ENCODE measurements at places on chromosomes 6 and 20. TPM values are rescaled to one million over a fixed set of nuclear protein-coding genes. Genes with fewer than 3 reads are reported as not detected.

The GSTA2 gene
- total RNA-seq: not detected

The PTGIS gene
- total RNA-seq: 10.8 TPM

The FKBP1C gene
- total RNA-seq: 0.31 TPM

The RFX6 gene
- not detected for total RNA-seq

The WFDC12 gene
- not detected for total RNA-seq

The ZSCAN12 gene
- 19.0 TPM for total RNA-seq

The SMIM29 gene
- total RNA-seq: 18.7 TPM

The WFDC10B gene
- not detected for total RNA-seq

The HUS1B gene
- 1.9 TPM for total RNA-seq

The DDO gene
- 0.16 TPM for total RNA-seq

The MYCT1 gene
- total RNA-seq: 4.7 TPM

The HRH3 gene
- total RNA-seq: 0.47 TPM

The ACTL10 gene
- 1.1 TPM for total RNA-seq

DNA sequence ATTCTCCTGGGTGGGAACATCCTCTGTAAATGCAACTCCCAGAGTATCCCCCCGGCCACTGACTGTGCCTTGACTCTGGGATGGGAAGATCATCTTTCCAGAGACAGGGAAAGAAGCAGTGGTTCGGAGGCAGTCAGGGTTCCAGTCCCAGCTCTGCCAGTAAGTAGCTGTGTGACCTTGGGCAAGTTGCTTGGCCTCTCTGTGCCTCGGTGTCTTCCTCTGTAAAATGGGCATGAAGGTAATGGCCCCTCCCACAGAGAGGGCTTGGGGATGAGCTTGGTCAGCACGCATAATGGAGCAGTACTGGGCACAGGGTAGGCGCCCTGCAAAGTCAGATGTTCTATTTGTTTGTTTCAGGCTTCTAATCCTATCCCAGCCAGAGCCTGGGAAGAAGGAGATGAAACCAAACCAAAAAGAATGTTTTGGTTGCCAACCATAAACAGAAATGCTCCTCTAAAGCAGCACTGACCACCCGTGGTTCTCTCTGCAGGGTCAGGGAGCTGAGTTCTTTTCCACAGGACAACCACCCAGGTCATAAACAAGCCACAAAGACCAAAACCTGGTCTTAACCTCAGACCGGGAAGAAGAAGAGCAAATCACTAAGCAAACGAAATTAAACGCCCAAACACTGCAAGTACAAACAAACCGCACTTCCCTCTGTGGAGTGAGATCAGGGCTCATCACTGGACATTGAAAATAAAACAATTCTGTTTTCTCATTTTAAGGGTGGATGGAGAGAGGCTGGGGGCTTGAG, 381.0 kb upstream of the SULF2 start:
- DNase-seq: no peak

DNA sequence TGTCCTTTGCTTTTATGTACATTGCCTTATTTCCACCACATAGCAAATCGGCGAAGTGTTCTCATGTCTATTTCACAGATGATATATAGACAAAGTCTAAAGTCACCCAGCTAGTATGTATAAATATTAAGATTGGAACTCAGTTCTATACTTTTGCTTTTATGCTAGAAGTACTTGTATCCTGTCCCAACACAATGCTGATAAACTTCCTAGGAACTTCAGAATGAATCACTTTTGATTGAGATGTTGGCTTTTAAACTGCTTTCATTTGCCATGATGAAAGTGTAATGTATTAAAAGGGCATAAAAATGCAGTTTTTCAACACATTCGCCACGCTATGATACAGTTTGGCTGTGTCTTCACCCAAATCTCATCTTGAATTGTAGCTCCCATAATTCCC, 50.8 kb downstream of the GCLC start:
- no peak for DNase-seq

- peak; percentile 60 for DNase-seq
These were observed 68.7 kb upstream of the STMND1 start for GRCh38 chr6:17032988-17033634.

- DNase-seq: no peak
These were observed 141.7 kb downstream of the CD164 start for GRCh38 chr6:109240370-109241084.

GRCh38 chr6:7232351-7232750, 80.6 kb downstream of the SSR1 start:
- DNase-seq: no peak

GRCh38 chr20:22962567-22963439, 72.3 kb upstream of the SSTR4 start:
- no peak for DNase-seq

GRCh38 chr20:8287340-8287739, 155.3 kb downstream of the PLCB1 start:
- no peak for DNase-seq

DNA sequence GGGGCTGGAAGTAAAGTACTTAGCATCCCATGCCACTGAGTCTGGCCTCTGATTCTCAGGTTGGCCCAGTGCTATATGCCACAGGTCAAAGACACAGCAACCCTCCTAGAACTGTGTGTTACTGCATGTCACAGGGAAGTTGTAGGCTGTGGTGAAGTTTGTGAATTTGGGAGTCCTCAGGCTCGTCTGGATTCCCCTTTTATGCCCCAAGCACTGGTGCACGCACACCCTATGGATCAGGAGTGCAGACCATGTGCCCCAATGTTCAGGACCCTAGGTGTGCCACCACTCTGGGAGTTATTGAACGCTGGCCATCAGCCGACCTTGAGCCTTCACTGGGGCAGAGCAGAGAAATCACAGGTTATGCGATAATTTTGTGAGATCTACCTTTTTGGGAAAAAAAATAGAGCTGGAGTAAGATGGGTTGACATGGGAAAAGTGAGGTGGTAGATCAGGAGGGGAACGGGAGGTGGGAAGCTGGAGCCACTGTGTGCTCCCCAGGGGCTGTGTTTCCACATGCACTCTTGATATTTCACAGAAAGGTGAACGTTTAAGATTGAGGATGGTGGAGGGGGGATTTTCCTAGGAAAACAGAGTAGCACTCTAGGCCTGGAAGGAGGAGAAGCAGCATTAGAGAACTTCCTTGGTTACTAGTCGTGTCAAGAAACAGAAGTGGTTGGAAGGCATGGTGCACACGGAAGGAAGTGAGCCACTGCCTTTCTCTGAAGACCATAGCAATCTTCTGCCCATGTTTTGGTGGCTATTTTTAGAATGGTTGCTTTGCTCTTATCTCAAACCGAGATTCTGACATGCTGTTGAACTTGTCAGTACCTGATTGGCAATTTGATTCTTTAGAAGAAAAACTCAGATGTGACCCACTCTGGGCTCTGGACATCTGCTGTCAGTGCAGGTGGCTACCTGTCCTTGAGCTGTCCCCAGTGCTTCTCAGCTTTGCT, 44.1 kb downstream of the DUSP22 start:
- DNase-seq: no peak

GRCh38 chr20:4633379-4633778, 88.3 kb upstream of the PRND start:
- no peak for DNase-seq

- DNase-seq: no peak
These were observed 33.0 kb downstream of the OVOL2 start for GRCh38 chr20:18024606-18025127.

DNA sequence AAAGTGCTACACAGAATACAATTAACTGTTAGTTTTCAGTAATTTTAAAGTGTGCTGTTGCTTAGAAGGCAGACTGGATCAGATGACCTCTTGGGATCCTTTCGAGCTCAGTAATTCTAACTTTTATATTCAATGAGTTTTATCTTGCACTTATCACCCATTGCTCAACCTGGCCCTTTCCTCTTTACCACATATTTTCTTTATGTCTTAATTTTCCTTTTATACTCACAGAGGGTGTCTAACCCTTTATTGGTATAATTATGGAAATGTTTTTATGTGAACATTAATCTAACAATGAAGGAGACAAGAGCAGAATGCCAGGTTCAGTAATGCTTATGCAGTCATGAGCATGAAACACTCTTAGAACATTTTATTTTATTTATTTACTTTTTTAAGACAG, 39.7 kb upstream of the CARMIL1 start:
- DNase-seq: no peak

GRCh38 chr6:170394980-170395379, 88.4 kb downstream of the FAM120B start:
- no peak for DNase-seq

- no peak for DNase-seq
These were observed 1.4 kb upstream of the DAAM2 start for GRCh38 chr6:39790772-39791171.

GRCh38 chr6:38220069-38220723, 400.7 kb downstream of the ZFAND3 start:
- DNase-seq: no peak

DNA sequence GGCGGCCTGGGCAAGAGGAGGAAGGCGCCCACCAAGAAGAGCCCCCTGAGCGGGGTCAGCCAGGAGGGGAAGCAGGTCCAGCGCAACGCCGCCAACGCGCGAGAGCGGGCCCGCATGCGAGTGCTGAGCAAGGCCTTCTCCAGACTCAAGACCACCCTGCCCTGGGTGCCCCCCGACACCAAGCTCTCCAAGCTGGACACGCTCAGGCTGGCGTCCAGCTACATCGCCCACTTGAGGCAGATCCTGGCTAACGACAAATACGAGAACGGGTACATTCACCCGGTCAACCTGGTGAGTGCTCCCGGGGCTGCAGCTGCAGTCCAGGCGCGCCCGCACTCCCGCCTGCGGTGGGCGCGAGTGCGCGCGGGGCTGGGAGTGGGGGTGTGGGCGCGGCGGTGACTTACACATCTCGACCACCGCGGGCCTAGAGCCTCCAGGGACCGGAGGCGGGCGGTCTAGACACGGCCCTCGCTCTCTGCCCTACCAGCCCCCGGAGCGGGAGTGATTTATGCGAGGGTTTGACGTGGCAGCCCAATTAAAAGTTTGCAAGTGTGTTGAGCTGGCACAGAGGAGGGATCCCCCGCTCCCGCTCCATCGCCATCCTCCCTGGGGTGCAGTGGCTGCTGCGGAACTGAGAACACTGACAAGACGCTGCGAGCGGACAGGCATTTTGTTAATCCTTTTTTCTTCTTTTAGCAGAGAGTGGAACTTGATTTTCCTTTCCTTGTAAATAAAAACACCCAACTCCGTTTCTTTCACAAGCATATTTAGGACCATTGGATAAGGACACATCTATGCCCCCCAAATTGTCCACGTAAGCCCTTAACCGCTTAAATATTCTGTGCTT, 867 bp downstream of the TCF21 start:
- no peak for DNase-seq

GRCh38 chr20:38222923-38223742, 37.4 kb downstream of the KIAA1755 start:
- no peak for DNase-seq

- no peak for DNase-seq
These were observed 75.2 kb upstream of the CITED2 start for GRCh38 chr6:139449611-139450000.

GRCh38 chr6:53032849-53033248, 32.4 kb upstream of the FBXO9 start:
- peak; percentile 36 for DNase-seq

- no peak for DNase-seq
These were observed 162.0 kb upstream of the EPHA7 start for GRCh38 chr6:93581371-93581770.

DNA sequence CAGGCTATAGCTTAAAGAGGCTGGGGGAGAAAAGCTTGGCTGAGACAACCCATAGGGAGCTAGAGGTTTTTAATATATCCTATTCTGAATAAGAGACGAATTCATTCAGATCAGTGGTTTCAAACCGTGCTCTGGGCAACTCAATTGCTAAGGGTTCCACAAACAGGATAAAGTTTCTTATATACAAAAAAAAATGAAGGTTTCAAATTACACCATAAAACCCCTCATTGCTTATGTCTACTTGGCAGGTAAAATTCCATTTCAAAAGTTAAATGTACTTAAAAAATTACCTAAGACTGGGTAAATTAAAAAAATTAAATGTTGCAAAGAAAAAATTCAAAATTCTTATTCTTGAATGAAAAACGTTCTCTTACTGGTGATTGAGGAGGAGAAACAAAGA, 2.7 kb downstream of the HLA-DPB1 start:
- DNase-seq: no peak

- no peak for DNase-seq
These were observed 802 bp upstream of the FERMT1 start for GRCh38 chr20:6123649-6124014.

DNA sequence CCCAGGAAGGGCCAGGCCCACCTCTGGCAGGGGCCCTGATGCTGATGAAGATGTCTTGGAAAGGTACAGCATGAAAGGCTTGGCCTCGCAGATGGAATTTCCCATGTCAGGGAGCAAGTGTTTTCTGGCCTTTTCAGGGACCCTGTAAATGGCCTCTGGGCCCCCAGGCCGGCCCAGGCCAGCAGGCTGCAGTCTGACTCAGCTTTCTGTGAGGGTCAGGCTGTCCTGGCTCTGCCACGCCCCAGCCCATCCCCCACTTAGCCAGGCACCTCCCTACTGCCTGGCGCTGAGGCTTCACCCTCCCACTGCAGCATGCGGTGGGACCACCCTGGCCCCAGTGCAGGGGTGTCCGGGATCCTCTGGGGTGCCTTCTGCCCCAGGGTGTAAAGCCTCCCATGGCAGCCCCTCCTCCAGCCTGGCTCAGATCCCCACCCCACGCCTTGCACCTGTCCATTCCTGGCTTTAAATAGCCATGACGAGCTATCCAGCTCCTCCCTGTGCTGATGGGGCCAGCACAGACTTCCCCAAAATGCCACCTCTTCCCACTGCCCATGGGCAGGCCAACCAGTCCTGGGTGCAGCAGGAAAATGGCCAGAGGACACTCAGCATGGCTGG, 35.6 kb upstream of the GATA5 start:
- DNase-seq: no peak

DNA sequence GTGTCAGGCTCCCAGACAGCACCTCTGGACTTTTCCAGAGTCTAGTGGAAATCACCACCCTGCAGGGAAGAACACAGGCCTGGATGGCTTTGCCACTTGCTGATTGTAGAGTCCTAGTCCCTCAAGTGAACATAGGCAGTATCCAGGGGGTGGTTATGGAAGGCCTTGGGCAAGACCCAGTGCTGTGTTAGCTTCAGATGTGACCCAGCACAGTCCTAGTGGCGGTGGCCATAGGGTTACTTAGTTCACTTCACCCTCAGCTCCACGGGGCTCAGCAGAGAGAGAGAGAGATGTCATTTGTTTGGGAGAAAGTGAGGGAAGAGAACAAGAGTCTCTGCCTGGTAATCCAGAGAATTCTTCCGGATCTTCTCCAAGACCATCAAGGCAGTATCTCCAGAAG, 37.3 kb downstream of the RNF146 start:
- no peak for DNase-seq

DNA sequence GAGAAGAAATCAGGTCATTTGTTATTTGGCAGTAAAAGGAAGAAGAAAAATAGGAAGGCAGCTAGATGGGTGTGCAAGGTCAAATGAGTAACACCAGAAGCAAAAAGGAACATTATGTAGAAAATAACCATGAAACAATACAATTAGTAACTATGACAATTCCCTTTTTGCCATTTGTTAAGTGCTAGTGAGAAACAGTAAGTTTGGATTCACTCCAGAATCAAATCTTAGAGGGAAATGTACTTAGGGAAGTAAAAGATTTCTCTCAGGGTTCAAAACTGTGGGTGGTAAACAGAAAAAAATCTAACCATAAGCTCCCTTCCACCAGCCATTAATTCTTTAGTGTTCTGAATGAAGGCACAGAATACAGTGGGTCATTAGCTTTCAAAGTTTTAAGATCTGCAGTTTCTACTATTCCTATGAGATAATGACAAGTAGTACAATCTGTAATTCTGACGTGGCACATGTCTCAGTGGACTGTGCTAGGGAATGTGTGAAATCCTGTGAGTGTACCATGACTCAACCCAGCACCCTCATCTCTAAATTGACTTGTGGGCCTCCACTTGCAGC, 17.1 kb downstream of the REPS1 start:
- DNase-seq: peak; percentile 23
